Erythroblast (primary cell): ENCODE measurements at places on chromosomes 2 and 18.

DNA sequence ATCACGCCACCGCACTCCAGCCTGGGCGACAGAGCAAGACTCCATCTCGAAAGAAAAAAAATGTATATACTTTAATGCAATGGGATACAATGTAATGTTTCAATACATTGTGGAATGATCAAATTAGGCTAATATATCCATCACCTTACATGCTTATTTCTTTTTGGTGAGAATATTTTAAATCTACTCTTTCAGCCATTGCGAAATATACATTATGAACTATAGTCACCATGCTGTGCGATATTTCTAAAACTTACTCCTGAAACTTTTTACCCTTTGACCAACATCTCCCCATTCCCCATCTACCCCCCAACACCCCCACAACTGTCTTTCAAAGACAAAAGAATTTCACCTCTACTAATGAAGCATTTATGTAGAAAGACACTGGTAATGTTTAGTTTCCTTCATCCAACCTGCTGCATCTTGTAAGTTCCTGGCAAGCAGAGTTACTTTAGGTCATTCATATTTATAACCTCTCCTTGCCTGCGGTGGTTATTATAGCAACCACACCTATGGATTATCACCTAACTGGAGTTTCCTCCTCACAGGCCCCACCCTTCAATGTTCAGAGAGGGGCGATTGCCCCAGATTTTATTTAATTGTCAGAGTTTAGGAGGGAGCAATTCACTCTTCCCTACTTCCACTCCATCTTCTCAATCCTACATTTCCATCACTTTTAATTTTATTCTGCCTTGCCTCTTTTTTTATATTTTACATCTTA, 1.2 kb upstream of the ME2 start:
- DNase-seq, result no peak

DNA sequence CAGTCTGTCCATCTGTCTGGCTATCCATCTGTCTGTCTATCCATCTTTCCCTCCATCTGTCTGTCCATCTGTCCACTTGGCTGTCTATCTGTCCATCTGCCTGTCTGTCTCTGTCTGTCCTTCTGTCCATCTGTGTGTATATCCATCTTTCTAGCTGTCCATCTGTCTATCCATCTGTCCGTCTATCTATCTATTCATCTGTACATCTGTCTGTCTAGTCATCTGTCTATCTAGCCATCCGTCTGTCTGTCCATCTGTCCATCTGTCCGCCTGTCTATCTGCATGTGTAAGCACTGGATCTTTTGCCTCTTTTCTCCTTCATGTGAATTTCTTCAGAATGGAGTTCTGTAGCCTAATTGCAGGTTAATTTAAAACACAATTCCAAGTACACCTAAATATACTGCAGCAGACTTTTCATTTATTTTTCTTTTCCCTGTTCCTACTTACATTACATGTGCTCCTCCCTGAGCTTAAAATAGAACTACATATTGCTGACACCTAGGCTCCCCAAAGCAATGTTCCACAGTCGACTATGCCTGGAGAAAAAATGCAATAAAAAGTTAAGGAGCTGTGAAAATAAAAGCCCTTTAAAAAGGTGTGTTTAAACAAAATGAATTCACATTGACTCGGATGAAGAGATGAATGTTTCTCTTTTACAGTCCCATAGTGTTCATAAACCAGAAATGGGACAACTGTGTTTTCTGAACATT, 37.4 kb upstream of the TXNDC2 start:
- DNase-seq, result peak; percentile 40

- DNase-seq, result no peak
Observed at GRCh38 chr2:65032019-65032975, 23.9 kb upstream of the CEP68 start.

- no peak for DNase-seq
Observed at GRCh38 chr2:188078534-188078933, 213.1 kb upstream of the GULP1 start.

- DNase-seq, result no peak
Observed at GRCh38 chr2:238728330-238729260, 119.3 kb upstream of the TWIST2 start.

DNA sequence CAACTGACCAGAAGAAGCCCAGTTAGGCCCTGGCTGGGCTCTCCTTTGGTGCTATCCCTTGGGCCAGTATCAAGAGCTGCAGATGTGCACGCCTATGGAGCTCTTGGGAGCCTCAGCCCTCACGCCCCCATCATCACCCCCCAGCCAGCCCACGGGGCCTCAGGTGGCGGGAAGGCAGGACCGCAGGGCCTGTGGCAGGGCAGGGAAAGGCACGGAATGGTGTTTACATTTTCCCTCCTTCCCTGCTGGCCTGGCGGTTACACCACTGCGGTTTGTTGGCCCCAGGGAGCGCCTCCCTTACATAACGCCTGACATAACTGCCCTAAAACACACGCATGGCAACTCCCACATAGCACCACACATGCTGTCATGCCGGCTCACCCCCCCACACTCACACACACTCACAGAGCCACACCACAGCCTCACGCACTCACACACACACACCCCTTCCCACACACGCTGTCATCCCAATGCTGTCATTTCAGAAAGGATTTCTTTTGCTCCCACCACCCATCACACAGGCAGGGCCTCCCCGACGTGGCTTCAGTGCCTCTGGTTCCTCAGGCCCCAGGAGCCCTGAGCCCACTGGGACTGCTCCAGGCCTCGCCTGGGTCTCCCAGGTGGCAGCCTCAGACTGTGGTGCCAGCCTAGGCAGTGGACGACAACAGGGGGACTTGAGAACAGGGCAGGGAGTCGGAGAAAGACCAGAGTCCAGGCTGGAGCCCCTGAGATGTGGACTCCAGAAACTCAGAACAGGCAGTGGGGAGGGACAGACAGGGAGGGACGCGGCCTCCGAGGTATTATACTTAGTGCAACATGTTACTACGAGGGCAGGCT, 15.7 kb downstream of the ZFP36L2 start:
- DNase-seq, result peak; percentile 81

GRCh38 chr18:12346240-12346565, 30.8 kb downstream of the AFG3L2 start:
- DNase-seq, result no peak

DNA sequence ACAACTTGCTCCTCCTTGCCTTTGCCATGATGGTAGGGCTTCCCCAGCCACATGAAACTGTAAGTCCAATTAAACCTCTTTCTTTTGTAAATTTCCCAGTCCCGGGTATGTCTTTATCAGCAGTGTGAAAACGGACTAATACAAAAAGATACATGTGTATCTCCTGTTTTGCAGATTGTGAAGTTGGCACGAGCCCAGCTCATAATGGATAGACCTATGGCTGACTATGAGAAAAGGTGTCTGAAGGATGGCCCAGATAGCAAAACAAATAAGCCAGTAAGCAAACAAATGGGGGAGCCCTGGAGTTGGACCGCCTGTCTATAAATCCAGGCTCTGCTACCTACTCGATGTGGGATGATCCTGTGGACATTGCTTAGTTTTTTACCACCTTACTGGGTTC, 15.5 kb upstream of the PRKCE start:
- peak; percentile 16 for DNase-seq
